ENCODE measurements at places on chromosomes 1 and 21.
A peak's percentile ranks its signal among the peaks of the same experiment; 100 is the strongest.

- no peak for DNase-seq
These were observed 1.2 kb upstream of the TFF1 start for GRCh38 chr21:42367367-42368165.

GRCh38 chr1:11944358-11944931, 9.9 kb downstream of the PLOD1 start:
- DNase-seq = no peak

DNA sequence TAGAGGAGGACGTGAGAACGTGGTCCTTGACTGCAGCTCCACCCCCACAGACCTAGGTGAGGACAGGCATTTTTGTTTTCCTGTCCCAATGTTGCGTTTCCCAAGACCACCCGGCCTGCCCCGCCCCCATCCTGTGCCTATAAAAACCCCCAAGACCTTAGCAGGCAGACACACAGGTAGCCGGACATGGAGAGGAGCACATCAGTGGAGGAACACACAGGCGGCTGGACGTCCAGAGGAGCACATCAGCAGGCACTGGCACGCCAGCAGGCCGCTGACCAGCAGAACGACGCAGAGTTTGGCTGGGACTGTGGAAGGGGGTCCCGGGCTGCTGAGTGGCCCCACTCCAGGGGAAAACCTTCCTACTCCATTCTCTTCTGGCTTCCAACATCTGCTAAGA, 12.7 kb upstream of the HMGCL start:
- no peak for DNase-seq

- DNase-seq = no peak
These were observed 719.4 kb upstream of the PTBP2 start for GRCh38 chr1:96002201-96002600.

DNA sequence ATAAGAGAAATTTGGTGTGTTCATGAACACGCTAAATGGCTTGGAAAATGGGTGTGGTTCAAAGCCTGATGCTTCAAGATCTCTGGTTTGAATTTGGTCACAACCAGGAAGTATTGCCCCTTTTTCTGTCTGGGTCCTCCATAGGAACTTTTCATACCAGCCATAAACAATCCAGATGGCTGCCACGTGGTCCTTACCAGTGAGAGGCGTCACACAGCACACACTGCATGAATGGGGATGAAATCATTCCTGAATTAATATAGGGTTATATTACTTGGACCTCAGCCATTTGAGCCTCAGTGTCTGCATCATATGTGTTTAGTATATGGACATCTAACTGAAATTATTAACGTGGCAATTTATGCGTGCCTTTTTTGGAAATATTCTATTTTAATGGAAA, 64.0 kb downstream of the PRRX1 start:
- DNase-seq = no peak

- peak; percentile 88 for DNase-seq
These were observed 118.2 kb downstream of the RIPK4 start for GRCh38 chr21:41648591-41649031.

- peak; percentile 89 for DNase-seq
These were observed 3.1 kb upstream of the P3R3URF start for GRCh38 chr1:46179138-46180081.

- peak; percentile 89 for DNase-seq
These were observed at the start of gene CENPS for GRCh38 chr1:10430216-10431069. TSS of gene CENPS (plus strand) at chr1:10430433. CDS start at chr1:10430518, 85 bp downstream.

- peak; percentile 92 for DNase-seq
These were observed 111.6 kb upstream of the ERRFI1 start for GRCh38 chr1:8137481-8138244.

GRCh38 chr1:224507771-224508523, 73.3 kb upstream of the WDR26 start:
- DNase-seq = no peak

GRCh38 chr1:159509440-159510228, 26.2 kb downstream of the OR10J5 start:
- no peak for DNase-seq

- DNase-seq = peak; percentile 48
These were observed 1.1 kb upstream of the CACYBP start for GRCh38 chr1:174998569-174999215.

GRCh38 chr21:42486072-42486471, 10.0 kb downstream of the RSPH1 start:
- DNase-seq = no peak

DNA sequence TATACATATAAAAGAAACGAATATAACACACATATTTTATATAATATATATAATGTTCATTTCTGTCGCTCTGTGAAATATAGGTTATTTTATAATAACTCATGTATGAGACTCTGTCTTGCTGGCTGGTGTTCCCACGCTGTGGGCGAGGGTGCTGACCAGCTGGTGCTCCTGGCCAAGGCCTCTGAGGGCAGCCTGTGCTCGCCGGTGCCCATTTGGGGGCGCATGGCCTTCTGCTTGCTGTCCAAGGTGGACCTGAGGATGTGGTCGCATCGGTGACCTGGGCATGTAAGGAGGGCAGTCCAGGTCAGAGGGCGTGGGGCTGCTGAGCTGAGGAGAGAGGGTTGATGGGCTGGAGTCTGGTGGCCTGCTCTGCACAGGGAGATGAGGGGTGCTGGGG, 1.1 kb upstream of the PCP4 start:
- no peak for DNase-seq

GRCh38 chr1:192730198-192730597, 78.6 kb upstream of the RGS2 start:
- peak; percentile 59 for DNase-seq

DNA sequence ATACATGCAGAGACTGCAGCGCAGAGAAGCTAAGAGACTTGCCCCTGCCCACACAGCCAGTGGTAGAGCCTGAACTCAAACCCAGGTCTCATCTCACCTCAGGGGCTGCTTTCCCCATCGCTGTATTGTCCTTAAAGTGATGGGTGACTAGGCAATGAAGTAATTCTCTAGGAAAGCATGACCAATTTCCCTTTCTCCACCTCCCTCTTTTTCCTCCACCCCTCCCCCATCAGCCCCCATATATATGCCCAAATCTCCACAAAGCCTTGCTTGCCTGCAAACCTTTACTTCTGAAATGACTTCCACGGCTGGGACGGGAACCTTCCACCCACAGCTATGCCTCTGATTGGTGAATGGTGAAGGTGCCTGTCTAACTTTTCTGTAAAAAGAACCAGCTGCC, at the start of gene IL24:
IL24 (plus strand) TSS at position 269 of the 400 bp plus-strand sequence. CDS start 390 bp downstream, outside the sequence.
- DNase-seq = peak; percentile 63

- no peak for DNase-seq
These were observed 143.7 kb downstream of the PRDM16 start for GRCh38 chr1:3212453-3213355.

- DNase-seq = no peak
These were observed 87.5 kb upstream of the CACYBP start for GRCh38 chr1:174912264-174912663.

GRCh38 chr1:39003794-39004193, 12.7 kb downstream of the AKIRIN1 start:
- DNase-seq = no peak

GRCh38 chr1:219000005-219000404, 173.7 kb upstream of the LYPLAL1 start:
- no peak for DNase-seq

DNA sequence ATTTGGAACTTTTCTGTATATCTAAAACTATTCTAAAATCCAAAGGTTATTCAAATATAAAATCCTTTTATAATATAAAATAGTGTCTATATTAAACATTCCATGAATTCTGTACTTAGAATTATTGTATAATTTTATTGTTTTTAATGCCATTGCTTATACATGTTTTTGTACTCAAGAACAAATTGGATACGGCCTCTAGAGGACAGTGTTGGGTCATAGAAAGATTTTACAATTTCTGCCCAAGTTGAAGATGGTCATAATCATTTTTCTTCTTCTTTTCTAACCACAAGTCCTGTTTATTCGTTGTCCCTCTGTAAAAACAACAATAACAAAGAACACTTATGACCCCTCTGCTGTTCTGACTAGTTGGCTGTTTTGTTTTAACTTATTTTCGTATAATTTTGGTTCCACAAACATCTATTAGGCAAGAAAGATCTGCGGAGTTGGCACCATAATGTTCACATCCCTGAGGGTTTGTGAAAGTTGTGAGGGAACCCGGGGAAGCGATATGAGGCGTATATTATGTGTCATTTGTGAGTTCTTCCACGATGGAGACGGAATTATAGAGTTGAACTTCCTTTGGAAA, 75.7 kb upstream of the KIF26B start:
- peak; percentile 87 for DNase-seq

DNA sequence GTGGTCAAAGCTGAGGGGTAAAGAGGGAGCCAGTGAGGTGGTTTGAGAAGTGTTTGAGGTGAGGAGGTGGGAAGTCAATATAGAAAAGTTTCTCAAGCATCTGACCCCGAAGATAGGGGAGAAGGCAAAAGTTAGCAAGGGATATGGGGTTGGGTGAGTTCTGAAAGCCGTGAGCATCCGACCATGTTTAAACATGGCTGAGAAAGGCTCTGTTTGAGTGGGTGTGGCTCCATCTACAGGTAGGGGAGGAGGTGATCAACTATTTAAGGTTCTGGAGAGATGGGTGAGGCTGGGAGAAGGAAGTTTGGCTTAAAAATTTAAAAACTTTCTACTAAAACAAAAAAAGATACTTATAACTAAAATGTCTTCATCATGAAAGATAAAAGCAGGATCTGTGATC, 273.8 kb downstream of the KCNJ6 start:
- no peak for DNase-seq

DNA sequence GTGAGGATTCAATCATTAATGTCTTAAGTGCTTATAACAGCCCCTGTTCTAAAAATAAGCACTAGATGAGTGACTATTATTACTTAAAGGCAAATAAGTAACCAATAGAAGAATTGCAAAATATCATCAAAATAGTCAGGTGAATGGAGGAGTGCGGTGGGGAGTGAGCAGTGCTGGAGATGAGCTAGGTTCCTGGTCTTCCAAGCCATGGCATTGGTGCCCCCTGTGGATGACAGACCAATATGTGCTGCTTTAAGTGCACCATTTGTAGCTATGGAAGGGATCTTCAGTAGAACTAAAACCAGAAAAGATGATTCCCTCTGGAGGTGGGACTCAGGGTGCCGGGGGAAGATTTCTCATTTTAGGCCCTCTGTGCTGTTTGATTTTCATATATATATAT, 46.1 kb upstream of the SLC30A1 start:
- peak; percentile 64 for DNase-seq

- no peak for DNase-seq
These were observed 3.0 kb upstream of the TSPAN1 start for GRCh38 chr1:46171871-46172270.

GRCh38 chr1:30187413-30188023, 535.9 kb downstream of the MATN1 start:
- no peak for DNase-seq

DNA sequence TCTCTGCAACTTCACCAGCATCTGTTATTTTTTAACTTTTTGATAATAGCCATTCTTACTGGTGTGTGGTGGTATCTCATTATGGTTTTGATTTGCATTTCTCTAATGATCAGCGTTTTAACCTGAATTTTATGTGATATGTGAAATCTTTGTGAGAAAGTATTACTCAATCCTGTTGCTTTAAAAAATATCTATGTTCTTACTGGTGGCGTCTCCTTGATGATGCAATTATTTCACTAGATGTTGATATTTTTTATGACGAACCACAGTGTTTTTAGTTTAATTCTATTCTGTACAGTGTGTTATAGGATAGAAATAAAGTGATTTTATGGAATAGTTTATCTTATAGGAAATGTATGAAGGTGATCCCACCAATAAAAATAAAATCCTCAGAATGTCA, 54.7 kb upstream of the GPR88 start:
- DNase-seq = no peak

DNA sequence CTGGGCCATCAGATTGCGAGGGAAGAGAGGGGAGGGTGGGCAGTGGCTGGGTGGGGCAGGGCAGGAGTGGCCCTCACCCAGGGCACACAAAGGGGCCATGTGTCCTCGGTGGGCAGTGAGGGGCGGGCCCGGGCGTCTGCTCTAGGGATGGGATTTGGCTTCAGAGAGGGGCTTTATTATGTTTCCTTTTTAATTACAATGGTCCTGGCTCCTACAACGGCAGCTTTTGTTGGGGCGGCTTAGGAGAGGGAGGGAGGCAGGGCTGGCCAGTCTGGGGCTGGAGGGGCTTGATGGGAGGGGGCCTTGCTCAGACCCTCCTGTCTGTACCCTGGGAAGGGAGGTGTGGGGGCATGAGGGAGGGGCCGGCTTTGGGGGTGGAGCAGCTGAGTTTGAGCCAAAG, 102.8 kb upstream of the WNT4 start:
- DNase-seq = no peak

- peak; percentile 58 for DNase-seq
These were observed 350.9 kb downstream of the S1PR1 start for GRCh38 chr1:101587741-101588140.

DNA sequence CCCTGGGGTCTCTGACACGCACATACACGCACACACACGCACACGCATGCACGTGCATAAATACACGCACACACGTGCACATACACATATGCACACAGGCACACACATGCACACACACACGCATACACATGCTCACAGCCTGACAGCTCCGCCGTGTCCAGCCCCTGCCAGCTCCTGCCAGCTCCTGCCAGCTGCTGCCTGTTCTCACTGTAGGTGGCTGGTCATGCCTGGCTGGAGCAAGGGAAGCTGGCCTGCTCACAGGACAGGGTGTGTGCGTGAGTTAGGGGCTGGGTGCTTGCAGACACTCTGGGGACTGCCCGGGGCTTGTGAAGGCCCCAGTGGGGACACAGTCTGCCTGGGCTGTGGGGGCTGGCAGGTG, 4.9 kb downstream of the PLCH2 start:
- no peak for DNase-seq

DNA sequence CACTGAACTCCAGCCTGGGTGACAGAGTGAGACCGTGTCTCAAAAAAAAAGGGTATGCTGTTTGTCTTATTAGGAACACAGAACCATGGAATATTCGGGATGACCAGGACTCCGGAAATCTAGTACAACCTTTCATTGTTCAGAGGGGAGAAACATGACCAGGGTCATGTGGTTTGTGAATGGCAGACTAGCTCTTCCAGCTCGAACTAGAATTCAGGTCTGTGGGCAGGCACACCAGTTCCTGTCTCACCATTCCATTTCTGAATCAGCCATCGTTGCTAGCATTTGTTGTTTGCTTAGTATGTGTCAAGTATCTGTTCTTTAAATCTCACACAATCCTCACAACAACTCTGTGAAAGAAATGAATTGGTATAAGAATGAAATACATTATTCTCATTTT, 50.9 kb downstream of the MDM4 start:
- DNase-seq = no peak

- DNase-seq = no peak
These were observed 26.4 kb downstream of the NPHS2 start for GRCh38 chr1:179549368-179549700.

Data from fibroblast of pulmonary artery (primary cell).